ENCODE measurements at places on chromosomes 7 and 10.

DNA sequence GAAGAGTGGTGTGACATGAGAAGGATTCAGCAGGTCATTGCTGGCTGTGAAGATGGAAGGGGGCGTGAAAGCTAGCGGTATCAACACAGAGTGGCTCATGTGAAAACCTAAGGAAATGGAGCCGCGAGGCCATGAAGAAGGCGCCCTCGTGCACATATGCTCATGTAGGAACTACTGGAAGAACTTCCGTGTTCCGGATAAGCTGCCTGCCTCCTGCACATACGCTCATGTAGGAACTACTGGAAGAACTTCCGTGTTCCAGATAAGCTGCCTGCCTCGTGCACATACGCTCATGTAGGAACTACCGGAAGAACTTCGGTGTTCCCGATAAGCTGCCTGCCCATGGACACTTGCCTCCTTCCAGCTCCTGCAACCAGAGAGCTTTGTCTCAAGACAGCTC lies 179.1 kb downstream of the SDK1 start:
- no peak for DNase-seq

- DNase-seq, result peak; percentile 59
Observed at GRCh38 chr7:141654551-141654950, 47.4 kb downstream of the DENND11 start.

- DNase-seq, result no peak
Observed at GRCh38 chr10:28796606-28797512, 119.5 kb downstream of the BAMBI start.

DNA sequence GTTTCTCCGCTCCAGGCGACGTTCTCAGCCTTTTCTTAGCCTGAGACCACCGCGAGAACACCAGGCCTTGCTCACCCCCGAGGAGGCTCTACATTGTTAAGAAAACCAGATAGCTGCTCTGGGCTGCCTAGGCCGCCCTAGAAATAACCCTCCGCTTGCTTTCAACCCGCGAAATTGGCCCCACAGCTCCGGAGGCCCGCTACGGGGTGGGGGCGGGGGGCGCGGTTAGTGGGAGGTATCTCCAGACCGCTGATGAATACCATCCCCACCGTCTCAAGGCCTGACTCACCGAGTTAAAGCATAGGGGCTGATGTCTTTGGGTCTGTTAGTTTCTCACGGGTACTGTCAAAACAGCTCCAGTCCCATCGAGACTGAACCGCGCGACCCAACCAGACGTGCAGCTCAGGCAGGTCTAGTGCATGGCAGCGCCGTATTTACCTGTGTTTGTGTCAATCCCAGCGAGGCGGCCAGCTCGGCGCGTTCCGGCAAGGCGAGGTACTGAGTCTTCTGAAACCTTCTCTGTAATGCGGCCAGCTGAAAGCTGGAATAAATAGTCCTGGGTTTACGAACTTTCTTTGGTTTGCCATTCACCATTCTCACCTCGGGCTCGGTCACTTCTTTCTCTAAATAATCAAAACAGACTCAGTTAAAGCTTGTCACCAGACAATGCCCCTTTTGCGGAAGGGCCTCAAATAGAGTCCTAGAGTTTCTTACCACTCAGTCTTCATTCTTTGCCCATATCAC lies 2.7 kb downstream of the DLX5 start:
- no peak for DNase-seq

GRCh38 chr10:68489919-68490318 lies 18.1 kb upstream of the DNA2 start:
- DNase-seq, result no peak

DNA sequence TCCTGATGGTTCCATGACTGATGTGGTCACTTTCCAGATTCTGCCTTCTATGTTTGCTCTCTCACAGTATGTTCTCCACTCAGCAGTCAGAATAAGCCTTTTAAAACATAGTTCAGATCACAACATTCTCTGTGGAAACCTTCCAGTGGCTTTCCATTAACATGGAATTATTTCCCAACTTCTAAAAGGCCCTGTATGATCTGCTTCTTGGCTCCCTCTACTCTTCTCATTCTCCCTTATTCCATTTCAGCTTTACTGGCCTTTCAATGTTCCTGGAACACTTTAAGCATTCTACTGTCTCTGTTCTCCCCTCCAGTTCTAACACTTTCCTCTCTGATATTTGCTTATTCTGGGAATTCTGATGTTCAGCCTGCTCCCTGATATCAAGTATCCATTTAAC lies 325.6 kb downstream of the THSD7A start:
- no peak for DNase-seq

GRCh38 chr10:109055243-109055642 lies 868.1 kb downstream of the XPNPEP1 start:
- DNase-seq, result no peak

- no peak for DNase-seq
Observed at GRCh38 chr7:157966490-157966889, 621.1 kb downstream of the PTPRN2 start.

- DNase-seq, result no peak
Observed at GRCh38 chr7:19900118-19900517, 126.7 kb upstream of the TMEM196 start.

DNA sequence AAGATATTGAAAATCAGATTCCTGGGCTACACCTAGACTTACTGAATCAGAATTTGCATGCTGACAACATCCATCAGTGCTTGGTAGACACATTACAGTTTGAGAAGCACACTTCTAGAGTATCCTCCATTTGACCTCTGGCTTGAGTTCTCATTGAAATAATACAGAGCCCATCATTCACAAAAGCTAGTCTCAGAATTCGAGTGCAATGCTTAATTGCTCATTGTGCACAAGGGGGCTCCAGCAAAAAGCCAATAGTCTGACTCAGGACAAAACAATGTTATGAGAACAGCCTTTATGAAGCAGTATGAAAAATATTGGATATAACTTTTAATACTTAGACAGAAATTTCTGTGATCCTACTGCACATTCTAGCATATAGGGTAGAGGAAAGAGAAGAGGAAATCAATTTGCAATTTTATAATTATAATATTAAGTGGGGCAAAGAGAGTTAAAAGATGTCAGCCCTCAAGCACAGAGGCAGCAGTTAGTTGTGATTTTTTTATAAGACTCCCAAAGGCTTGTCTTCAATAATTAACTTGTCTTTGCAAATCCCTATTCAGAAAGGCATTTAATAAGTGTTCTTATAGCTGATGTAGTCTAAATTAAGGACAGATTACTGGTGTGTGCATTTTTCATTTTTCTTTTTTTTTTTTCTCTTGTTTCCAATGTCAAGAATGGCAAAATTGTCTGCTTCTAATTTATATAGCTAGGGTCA lies 105.8 kb upstream of the ANK3 start:
- DNase-seq, result no peak

GRCh38 chr10:131644864-131645658 lies 255.7 kb upstream of the PPP2R2D start:
- DNase-seq, result no peak

GRCh38 chr7:8189625-8190024 lies 72.3 kb downstream of the ICA1 start:
- DNase-seq, result no peak

GRCh38 chr7:4189131-4189570 lies 492.9 kb upstream of the FOXK1 start:
- no peak for DNase-seq

GRCh38 chr7:132475669-132476116 lies 100.6 kb downstream of the PLXNA4 start:
- no peak for DNase-seq

DNA sequence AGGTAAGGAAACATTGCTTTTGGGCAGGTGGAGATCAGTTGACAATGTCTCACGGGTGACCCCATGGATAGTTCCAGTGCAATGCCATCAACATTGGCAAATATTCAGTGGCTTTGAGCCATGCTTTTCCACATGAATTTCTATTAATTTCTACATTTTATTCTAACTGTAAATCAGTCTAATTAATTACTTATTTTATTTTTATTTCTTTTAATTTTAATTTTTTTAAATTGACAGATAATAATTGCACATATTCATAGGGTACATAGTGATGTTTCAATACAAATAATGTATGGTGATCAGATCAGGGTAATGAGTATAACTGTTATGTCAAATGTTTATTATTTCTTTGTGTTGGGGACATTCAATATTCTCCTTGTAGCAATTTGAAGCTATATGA lies 3.8 kb downstream of the ABCA13 start:
- no peak for DNase-seq

DNA sequence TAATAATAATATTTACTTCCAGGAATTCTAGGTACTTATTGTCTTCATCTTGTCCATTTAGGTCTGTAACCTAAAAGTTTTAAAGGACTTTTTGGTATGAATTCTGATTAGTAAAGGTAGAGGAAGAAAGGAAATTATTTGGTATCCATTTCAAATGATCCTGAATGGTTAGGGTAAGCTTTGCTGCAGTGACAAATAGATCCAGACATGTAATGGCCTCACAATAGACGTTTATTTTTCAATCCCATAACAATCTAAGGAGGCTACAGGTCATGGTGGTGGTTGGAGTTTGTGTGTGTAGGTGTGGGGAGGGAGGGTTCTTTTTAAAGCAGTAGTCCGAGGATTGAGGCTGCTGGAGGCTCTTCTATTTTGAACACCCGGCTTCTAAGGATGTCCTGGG lies 5.3 kb downstream of the FBH1 start:
- no peak for DNase-seq

DNA sequence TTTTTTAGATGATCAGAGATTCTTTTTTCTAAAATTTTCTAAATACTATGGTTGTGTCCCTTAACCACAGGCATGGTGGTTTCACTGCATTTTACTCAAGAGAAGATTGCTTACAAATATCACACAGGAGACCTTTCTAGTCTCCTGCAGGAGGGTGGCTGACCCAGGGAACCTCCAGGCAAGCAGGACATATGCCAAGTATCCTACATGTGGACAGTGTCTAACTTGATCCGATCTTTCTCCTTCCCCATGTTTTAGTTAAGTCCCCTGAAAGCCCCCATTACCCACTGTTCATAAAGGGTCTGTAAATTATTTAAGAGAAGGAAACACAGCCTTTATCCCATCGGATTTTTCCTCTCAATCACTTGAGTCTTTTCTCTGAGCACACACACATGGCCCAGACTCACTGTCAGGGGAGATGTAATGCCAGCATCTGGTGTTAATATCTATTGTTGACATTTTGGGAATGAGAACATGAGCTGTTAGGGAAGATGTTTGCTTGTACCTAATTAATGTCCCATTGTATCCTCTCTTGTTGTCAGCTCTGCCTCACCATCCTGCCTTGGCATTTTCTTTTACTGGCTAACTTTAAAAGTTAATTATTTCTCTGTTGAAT lies 755.2 kb downstream of the AUTS2 start:
- DNase-seq, result no peak

- DNase-seq, result peak; percentile 12
Observed at GRCh38 chr10:37488792-37489657, 363.6 kb downstream of the ANKRD30A start.

- no peak for DNase-seq
Observed at GRCh38 chr10:43000021-43000411, 76.9 kb upstream of the RET start.

- no peak for DNase-seq
Observed at GRCh38 chr7:90938371-90938770, 325.9 kb upstream of the FZD1 start.

GRCh38 chr10:6748029-6748428 lies 168.0 kb upstream of the PRKCQ start:
- DNase-seq, result no peak

DNA sequence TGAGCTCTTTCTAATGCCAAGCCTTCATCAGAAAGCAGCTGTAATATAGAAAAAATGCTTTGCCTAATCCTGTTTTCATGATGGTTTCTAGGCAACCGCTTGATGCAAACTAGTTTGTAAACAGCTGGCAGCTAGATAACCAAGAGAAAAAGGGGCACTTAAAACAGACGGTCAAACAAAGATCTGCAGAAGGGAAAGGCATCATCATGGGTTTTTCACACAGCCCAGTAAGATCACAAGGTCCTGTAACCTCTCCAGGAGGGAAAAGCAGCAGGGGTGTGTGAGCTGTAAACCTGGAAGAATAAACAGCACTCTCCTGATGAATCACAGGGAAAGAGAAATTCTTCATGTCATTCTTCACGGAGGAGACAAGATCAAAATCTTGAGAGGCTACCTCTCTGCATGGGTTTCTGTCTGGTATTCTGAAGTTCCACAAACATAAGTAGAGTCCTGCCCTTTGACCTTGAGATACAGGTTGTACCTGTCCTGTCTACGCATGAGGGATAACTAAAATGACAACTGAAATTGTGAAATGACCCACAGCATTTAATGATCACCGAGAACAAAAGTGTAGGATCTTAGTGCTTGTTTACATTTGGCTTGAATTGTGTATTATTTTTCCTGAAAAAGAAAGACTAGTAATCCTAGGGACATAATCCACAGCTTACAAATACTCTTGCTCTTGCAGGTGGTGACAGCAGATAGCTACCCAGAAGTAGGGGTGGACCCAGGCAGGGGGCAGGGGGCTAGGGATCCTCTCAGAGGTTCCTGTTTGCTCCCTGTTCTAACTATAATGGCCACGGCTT lies 48.0 kb downstream of the CREB3L2 start:
- peak; percentile 78 for DNase-seq

GRCh38 chr10:112634096-112634830 lies 187.2 kb downstream of the VTI1A start:
- DNase-seq, result no peak

- no peak for DNase-seq
Observed at GRCh38 chr7:29386196-29386765, 177.4 kb upstream of the PRR15 start.

GRCh38 chr10:79402625-79402946 lies 42.8 kb downstream of the ZCCHC24 start:
- DNase-seq, result no peak

DNA sequence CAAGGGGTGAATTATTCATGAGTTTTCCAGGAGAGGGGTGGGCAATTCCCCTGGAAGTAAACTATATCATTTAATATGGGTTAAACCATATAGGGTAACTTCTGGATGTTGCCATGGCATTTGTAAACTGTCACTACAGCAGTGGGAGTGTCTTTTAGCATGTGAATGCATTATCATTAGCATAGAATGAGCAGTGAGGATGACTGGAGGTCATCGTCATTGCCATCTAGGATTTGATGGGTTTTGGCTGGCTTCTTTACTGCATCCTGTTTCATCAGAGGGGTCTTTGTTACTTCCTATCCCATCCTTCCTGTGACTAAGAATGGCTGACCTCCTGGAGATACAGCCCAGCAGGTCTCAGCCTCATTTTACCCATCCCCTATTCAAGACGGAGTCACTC lies 139.5 kb upstream of the PRKCQ start:
- DNase-seq, result no peak

DNA sequence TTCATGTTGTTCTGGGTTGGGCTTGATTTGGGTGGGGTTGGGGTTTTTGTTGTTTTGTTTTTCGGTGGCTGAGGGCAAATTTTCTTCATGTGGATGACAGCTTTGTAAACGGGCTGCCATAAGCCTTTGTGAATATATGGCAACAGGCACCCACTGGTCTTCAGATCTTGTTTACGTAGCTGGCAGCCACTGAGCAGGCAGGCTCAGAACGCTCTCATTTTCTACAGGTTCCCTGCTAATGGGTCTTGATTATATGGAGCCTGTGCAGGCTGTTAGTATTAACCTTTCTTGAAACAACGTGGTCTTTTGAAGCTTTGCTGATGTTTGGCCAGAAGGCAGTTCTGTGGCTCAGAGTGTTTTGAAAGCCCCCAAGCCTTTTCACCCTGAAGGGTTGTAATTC lies 199.7 kb downstream of the TNS3 start:
- DNase-seq, result no peak

GRCh38 chr10:103758294-103758681 lies 97.1 kb downstream of the SH3PXD2A start:
- DNase-seq, result peak; percentile 95

- no peak for DNase-seq
Observed at GRCh38 chr7:112985377-112985987, 101.1 kb downstream of the GPR85 start.

- no peak for DNase-seq
Observed at GRCh38 chr10:17216901-17217395, 11.1 kb upstream of the VIM start.

- DNase-seq, result no peak
Observed at GRCh38 chr7:150936018-150936417, 42.1 kb downstream of the KCNH2 start.

Measured in Panc1 (cell line).